ENCODE measurements at places on chromosomes 2 and 18.

DNA sequence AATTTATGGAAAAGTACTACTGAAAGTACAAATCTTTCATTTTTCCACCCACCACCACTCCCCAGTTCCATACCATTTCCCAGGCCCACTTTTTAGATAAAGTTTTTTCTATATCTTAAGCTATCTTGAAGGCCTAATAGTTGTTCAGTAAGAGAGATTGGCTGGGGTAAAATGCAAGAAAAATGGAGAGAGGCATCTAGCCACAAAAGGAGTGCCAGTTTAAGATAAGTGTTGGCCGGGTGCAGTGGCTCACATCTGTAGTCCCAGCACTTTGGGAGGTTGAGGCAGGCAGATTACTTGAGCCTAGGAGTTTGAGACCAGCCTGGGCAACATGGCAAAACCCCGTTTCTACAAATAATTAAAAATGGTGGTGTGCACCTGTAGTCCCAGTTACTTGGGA, 28.6 kb downstream of the NBEAL1 start:
- DNase-seq, result no peak

GRCh38 chr2:232335859-232336215, 42.7 kb upstream of the ALPP start:
- no peak for DNase-seq

GRCh38 chr18:14106906-14107305, 25.3 kb downstream of the ZNF519 start:
- no peak for DNase-seq

GRCh38 chr2:235630718-235631296, 137.0 kb downstream of the AGAP1 start:
- no peak for DNase-seq

DNA sequence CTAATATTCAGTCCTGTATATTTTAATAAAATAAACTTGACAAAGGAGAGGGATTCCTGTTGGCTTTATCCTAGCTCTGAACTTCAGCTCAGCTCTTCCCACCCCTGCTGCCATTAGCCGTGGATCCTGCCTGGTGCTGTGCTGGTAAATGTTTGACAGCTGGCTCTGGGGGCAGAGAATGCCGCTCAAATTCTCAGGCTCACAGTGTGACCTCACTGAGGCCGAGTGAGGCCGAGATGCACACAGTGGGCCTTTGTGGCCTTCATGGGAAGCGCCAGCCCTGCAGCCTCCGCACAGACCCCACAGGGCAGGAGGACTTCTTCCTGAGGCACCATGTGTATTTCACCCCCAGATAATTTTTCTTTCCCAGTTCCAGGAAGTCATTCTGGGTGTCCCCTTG, 16.5 kb upstream of the FAHD2A start:
- no peak for DNase-seq

GRCh38 chr2:21821672-21822227, 698.0 kb downstream of the TDRD15 start:
- DNase-seq, result no peak

- DNase-seq, result no peak
Observed at GRCh38 chr18:79961527-79962291, 2.7 kb upstream of the HSBP1L1 start.
